ENCODE measurements at places on chromosomes 4 and X.

DNA sequence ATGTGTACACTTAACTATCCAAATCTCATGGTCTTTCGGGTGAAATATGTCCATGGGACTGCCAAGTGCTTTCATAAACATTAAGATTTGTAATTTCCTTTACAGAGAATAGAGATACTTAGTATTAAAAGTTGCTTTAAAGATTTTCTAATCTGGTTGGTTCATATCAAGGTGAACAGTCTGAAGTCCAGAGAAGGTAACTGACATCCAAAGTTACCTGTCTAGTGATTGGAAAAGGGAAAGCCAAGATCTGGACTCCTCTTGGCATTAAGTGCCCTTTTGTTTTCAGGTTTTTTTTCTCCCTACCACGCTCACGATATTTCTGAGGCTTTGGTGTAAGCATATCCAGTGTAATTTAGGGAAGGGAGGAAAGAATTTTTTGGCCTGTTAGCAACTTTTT lies 5.0 kb downstream of the SMAD1 start:
- no peak for DNase-seq

DNA sequence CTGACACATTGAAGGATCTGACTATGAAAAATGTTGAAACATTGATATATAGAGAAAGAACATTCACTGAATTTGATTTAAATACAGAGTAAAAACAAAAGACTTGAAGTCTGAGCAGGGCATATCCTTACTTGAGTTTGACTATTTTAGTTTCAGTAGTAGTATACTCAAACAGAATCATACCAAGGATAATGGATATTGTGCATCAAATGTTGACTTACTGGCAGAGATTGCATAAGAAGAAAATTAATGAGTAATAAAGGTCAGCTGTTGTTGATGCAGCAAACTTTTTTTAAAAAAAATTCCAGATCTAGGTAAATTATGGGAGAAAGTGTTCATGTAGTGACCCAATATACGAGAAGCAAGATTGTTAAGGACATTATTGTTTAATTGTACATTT lies 94.5 kb upstream of the APOOL start:
- DNase-seq = no peak

DNA sequence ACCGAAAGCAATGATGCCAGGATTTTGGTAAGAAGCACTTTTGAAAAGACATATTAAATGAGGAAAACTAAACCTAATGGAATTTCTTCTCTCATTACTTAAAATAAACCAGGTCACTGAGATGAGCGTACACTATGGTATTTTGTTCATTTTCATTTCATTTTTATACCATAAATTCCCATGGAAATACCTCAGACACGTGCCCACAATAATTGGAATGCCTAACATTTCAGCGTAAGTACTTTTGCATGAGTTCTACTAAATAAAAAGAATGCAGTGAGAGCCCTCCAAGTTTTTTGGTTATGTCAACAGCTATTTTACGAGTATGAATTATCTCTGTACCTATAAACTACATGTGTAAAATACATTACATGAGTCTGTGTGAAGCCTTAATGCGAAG lies 3.2 kb downstream of the CAMK2D start:
- no peak for DNase-seq

DNA sequence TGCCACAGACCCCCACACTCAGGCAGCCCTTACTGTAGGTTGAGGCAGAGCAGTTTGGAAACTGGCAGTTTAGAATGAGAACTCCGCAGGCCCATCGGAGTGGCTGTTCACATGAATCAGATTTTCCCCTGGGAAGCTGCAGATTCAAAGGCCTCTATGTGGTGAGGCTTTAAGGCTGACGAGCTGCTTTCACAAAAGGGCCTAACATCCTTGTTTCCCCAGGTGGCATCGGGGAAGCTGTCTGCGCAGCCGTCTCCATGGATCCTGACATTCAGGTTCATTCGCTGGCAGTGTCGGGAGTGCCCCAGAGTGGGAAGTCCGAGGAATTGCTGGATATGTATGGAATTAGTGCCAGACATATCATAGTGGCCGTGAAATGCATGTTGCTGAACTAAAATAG lies 33.7 kb downstream of the TKTL1 start:
- DNase-seq = no peak

GRCh38 chr4:13007802-13008470 lies 476.2 kb downstream of the RAB28 start:
- DNase-seq = no peak

DNA sequence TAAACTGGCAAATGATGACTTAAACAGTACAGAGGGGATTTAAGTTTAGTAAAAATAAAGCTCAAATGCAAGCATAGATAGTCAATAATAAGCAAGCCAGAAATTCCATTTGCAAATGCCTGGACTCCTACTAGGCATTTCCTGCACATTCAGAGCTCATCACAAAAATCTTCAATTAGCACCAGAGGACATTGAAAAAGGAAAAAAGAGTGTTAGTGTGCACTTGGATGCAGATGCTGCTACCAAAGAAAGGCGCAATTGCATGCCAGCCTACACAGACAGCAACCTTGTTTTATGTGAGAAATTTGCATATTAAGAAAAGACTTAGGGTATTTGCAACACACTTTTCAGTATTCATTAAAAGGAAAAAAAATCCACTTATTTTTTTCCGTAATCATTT lies 282.1 kb downstream of the GRIA2 start:
- no peak for DNase-seq

DNA sequence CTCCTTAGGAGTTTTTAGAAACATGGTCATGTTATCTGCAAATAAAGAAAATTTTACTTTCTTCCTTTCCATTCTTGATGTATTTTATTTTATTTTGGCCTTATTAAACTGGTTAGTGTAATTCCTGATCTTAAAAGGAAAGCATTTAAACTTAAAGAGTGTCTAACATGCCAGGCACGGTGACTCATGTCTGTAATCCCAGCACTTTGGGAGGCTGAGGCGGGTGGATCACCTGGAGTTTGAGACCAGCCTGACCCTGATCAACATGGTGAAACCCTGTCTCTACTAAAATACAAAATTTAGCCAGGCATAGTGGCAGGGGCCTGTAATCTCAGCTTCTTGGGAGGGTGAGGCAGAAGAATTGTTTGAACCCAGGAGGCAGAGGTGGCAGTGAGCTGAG lies 281.3 kb downstream of the PTTG2 start:
- DNase-seq = no peak

- no peak for DNase-seq
Measured at GRCh38 chr4:132955146-132955545, 193.9 kb upstream of the PCDH10 start.

DNA sequence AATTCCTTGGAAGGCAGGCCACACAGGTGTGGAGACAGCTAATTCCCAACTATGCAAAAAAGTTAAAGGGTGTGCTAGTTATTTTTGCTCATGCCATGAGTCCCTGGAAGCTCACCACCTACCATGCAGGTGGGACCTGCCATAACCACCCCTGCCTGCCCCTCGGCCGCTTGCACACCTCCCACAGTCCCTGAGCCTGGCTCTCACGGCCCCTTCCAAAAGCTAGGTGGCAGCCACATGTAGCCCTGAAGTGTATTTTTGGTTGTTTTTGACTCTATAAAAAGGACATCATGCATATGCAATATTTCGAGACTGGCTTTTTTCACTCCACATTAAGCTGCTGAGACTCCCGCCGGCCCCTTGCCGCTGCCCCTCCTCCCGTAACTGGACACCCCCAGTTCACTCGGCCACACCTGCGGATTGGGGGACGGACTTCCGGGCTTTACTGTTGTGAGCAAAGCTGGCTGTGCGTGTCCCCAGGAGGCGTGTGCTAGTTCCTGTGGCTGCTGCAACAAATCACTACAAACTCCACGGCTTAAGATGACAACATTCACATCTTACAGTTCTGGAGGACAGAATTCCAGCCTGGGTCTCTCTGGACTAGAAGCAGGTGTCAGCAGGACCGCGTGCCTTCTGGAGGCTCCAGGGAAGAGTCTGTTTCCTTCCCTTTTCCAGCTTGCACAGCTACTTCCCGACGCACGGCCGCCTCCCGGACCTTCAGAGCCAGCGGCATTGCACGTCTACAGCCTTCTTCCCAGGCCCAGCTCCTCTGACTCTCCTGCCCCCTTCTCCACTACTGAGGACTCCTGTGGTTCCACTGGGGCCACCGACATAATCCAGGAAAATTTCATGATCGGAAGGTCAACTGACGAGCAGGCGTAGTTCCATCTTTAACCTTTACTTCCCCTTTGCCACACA lies 24.8 kb downstream of the ZFYVE28 start:
- no peak for DNase-seq

GRCh38 chr4:44629280-44629866 lies 22.1 kb downstream of the YIPF7 start:
- no peak for DNase-seq

DNA sequence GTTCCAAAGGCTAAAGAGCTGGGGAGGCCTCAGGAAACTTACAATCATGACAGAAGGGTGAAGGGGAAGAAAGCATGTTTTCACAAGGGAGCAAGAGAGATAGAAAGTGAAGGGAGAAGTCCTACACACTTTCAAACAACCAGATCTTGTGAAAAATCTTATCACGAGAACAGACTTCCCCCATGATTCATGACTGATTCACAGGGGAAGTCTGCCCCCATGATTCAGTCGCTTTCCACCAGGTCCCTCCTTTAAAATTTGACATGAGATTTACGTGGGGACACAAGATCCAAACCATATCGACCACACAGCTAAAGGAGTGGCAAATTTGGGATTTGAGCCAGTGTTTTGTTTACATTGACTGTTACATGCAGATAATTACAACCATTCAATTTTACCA lies 971.1 kb upstream of the HS3ST1 start:
- no peak for DNase-seq

GRCh38 chr4:167221084-167221483 lies 13.2 kb downstream of the SPOCK3 start:
- DNase-seq = no peak

DNA sequence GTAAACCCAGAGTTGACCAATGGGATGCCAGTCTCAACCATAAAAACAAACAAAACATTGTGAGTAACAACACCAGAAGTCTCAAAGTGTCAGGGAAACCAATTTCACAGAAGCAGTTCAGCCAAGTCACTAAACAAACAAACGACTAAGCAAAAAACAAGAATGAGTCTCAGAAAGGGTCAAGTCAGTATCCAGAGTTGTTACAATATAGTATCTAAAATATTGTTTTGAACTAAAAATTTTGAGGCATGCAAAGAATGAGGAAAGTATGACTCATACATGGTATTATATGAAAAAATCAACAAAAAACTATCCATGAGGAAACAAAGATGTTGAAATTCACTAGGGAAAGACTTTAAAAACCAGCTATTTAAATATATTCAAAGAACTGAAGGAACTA lies 70.6 kb downstream of the AR start:
- no peak for DNase-seq

DNA sequence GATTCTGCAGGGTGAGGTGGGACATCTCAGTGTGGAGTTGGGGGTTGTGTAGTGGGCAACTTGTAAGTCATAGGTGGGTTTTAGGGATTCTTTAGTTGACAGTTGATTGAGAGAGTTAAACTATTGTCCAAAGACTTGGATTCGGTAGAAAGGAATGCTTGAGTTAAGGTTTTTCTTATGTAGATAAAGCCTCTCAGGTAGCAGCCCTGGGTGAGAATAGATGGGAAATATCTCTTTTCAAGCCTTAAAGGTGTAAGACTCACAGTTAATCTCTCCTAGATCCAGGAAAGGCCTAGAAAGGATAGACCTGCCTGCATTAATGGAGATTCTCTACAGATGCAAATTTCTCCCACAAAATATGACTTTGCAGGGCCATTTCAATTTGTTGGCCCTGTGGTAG lies 108.4 kb downstream of the ARSJ start:
- DNase-seq = no peak

GRCh38 chrX:69192603-69193002 lies 27.4 kb upstream of the PJA1 start:
- no peak for DNase-seq

DNA sequence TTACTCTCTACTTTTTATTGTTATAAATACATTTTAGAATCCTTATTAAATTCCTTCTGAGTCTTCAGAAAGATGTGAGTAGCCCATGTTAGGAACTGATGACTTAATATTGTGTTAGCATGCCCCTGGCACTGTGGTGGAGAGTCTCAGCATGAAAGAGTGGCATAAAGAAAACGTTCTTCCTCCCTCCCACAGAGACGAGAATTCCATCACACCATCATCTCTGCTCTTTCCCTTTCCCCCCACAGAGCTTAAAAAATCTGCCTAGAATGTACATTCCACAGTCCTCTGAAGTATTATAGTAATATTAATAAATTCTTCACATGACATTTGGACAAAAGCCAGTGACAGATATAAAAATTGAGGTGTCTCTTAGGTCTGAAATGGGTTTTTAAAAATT lies 117.8 kb upstream of the DKK2 start:
- DNase-seq = no peak

- DNase-seq = no peak
Measured at GRCh38 chr4:140742838-140743193, 13.4 kb downstream of the TBC1D9 start.

DNA sequence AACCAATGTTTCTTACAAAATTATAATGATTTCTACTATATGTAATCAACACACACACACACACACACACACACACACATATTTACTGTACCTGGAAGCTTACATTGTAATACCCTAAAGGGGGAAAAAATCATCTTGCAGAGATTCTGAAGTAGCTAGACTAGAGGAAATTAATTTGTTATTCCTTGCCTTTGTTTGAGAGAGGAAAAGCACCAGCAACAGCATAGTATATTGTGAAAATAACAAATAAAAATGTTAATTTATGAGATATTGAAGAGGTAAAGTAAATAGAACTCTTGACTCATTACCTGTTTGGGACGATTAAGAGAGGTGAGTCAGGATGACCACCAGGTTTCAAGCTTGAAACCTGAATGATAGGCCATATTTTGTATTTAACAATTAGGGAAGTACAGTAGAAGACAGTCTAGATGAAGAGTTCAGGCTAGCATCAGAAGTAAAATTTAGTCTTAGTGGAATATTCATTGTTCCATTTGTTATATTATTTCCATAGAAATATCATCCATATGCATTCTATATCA lies 873.4 kb upstream of the PCDH10 start:
- DNase-seq = no peak

- peak; percentile 80 for DNase-seq
Measured at GRCh38 chrX:13487731-13488505, 81.5 kb upstream of the EGFL6 start.

- no peak for DNase-seq
Measured at GRCh38 chrX:114272096-114272686, 311.7 kb upstream of the HTR2C start.

DNA sequence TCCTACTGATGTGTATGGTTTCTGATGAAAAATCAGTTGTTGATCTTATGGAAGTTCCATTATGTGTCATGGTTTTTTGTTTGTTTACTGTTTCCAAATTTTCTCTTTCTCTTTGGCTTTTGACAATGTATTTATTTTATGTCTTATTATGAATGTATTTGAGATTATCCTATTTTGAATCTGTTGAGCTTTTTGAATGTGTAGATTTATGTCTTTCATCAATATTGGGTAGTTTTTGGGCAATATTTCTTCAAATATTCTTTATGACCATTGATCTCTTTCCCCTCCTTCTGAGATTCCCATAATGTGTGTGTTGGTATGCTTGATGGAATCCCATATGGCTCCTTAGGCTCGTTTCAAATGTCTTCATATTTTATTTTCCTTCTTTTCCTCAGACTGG lies 80.5 kb upstream of the FAM47C start:
- no peak for DNase-seq

GRCh38 chrX:13074297-13075262 lies 30.2 kb upstream of the FAM9C start:
- no peak for DNase-seq

All from SJSA1 (cell line).